ENCODE measurements at places on chromosomes 5 and 9. TPM values are rescaled to one million over a fixed set of nuclear protein-coding genes. Genes with fewer than 3 reads are reported as not detected.

FAM221B gene
- not detected for total RNA-seq

NDUFB6 gene
- 48.2 TPM for total RNA-seq

GRCh38 chr5:176352116-176352878, 9.3 kb downstream of the KIAA1191 start:
- no peak overlapping the region for H3K27ac ChIP-seq
- peaks cover 60% of the 10 kb centered on the region for H3K36me3 ChIP-seq
- peaks cover 11% of the 10 kb centered on the region for H3K4me1 ChIP-seq
- H3K27me3 ChIP-seq = no peaks in the 10 kb centered on the region

DNA sequence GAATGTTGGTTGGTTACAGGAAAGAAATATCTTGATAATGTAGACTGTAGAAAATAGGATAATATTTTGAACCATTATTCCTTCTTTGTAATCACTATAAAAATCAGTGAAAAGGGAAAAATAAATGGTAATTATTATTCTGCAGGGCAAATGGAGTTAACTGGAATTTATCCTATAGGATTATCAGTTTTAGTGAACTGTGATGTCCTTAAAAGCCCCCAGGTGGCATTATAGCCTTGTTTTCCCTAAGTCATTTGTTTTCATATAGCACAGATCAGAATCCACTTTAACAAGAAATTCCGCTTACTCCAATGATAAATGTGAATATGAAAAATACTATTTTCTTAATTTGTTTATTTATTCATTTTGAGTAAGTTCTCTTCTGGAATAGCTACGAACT, 26.2 kb upstream of the WDR41 start:
- no peak overlapping the region for H3K4me3 ChIP-seq
- H3K36me3 ChIP-seq = no peaks in the 10 kb centered on the region
- H3K27me3 ChIP-seq = peaks cover 11% of the 10 kb centered on the region

- no peak overlapping the region for H3K27ac ChIP-seq
- no peak overlapping the region for H3K4me3 ChIP-seq
- H3K4me1 ChIP-seq = peaks cover 5% of the 10 kb centered on the region
- no peaks in the 10 kb centered on the region for H3K36me3 ChIP-seq
- H3K27me3 ChIP-seq = peaks cover 7% of the 10 kb centered on the region
Observed at GRCh38 chr9:74855072-74855471, 32.6 kb downstream of the TRPM6 start.

DNA sequence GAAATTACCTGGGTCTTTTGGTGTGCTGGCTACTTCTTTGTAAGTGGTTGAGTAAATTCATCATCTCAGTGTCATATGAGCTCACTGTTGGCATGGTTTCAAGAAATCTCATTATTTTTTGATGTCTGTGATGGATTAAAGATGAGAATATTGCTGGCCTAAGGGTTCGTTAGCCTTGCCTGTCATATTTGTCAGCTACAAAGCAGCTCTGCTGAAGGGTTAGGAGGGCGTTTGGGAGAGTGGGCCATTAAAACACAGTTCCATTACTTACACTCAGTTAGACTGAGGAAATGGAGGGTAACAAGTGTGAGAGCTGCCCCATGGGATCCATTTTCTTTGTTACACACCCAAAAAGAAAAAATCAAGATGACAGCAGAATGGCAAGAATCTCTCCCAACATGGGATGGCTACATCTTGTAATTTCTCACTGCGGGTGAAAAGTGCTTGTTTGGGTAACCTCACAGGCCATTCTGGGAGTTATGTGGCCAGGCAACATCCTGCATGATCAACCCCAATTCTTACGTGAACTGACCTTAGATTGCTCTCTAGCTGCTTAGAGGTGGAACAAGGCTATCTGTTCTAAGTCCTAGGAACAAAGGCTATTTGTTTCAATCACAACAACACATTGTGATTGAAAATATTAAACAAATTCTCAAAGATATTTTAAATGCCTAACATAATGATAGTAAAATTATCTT, 609.5 kb upstream of the RGMB start:
- H3K27ac ChIP-seq = no peak overlapping the region
- DNase-seq = no peak
- H3K4me3 ChIP-seq = no peak overlapping the region
- no peaks in the 10 kb centered on the region for H3K27me3 ChIP-seq
- H3K4me1 ChIP-seq = no peaks in the 10 kb centered on the region
- no peaks in the 10 kb centered on the region for H3K36me3 ChIP-seq

DNA sequence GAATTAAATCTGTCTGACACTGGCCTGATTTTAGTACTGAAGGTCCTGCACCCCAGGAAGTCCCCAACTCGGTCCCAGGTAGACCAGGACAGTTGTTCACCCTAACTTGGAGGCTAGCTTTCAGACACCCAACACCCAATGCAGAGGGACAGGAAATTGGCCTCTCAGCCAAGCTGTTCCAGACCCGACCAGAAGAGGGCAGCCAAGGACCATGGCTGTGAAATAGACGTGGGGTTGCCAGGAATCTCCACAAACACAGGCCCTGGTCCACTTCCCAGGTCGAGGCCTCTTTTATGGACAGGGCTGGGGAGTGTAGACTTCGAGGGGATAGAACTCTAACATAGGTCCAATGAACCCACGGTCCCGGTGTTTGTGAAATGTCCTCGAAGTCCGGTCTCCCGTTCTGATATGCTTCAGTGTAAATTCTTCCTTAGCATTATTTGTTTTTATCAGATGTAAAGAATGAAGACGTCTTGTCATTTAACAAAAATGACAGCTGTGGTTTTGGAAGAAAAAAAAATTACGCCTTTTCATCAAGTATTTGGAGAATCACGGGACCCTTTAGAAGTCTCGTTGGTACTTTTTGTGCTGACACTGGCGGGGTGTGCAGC, 260.3 kb upstream of the ADAMTS16 start:
- no peak overlapping the region for H3K27ac ChIP-seq
- H3K27me3 ChIP-seq = no peaks in the 10 kb centered on the region
- no peaks in the 10 kb centered on the region for H3K4me1 ChIP-seq
- DNase-seq = peak; percentile 32
- no peak overlapping the region for H3K4me3 ChIP-seq

Measured in activated T-helper 1 cell treated with anti-CD3 and anti-CD28 coated beads, Interleukin-12 subunit alpha, Interleukin-12 subunit beta, Interleukin-2, Interleukin-4 antibody, amounts not matched to agents 30 ng/mL and 10 ng/mL and 1 ng/mL, durations not matched to agents 14 hours and 24 hours and 36 hours (primary cell).